ENCODE measurements at places on chromosomes 12 and 14. TPM values are rescaled to one million over a fixed set of nuclear protein-coding genes. Genes with fewer than 3 reads are reported as not detected.
A peak's percentile ranks its signal among the peaks of the same experiment; 100 is the strongest.

GRCh38 chr14:25252793-25253192 lies 202.8 kb upstream of the STXBP6 start:
- no peak overlapping the region for H3K4me3 ChIP-seq
- H3K4me1 ChIP-seq, result no peaks in the 10 kb centered on the region
- H3K36me3 ChIP-seq, result no peaks in the 10 kb centered on the region
- peaks cover 9% of the 10 kb centered on the region for H3K27me3 ChIP-seq
- no peak for DNase-seq

- H3K36me3 ChIP-seq, result peaks cover 22% of the 10 kb centered on the region
- no peaks in the 10 kb centered on the region for H3K27me3 ChIP-seq
- no peak overlapping the region for H3K4me3 ChIP-seq
- no peak overlapping the region for H3K27ac ChIP-seq
- no peak for DNase-seq
Measured at GRCh38 chr14:102342238-102342637, 20.5 kb downstream of the CINP start.

- no peak for DNase-seq
- no peaks in the 10 kb centered on the region for H3K36me3 ChIP-seq
- H3K27ac ChIP-seq, result no peak overlapping the region
- H3K27me3 ChIP-seq, result no peaks in the 10 kb centered on the region
- H3K4me1 ChIP-seq, result no peaks in the 10 kb centered on the region
Measured at GRCh38 chr12:8603856-8604255, 8.8 kb downstream of the AICDA start.

DNA sequence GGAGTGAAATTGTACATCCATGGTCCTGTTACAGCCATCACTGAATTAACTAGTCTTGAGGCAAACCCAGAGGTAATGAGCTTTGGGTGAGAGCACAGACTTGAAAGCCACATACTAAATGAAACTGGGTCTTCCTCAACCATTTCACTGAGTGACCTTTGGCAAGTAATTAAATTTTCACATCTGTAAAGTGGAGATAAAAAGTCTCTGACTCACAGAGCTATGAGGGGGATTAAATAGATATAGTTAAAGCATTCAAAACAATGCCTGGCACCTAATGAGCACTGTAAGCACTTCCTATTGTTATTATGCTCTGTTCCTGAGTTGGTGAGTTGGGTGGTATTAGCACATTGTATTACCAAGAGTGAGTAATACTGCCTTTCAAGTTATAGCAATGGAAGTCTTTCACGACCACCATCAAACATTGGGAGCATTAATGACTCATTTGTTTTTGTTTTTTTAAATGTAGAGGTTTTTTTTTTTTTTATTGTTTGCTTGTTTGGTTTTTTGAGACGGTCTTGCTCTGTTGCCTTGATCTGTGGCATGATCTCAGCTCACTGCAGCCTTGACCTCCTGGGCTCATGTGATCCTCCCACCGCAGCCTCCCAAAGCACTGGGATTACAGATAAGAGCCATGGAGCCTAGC lies 12.5 kb upstream of the STRN3 start:
- H3K27ac ChIP-seq, result no peak overlapping the region
- H3K4me3 ChIP-seq, result no peak overlapping the region
- H3K4me1 ChIP-seq, result no peaks in the 10 kb centered on the region
- peaks cover 6% of the 10 kb centered on the region for H3K36me3 ChIP-seq

GRCh38 chr14:55238019-55238680 lies 33.1 kb upstream of the FBXO34 start:
- H3K36me3 ChIP-seq, result no peaks in the 10 kb centered on the region
- H3K27me3 ChIP-seq, result peaks cover 6% of the 10 kb centered on the region
- no peaks in the 10 kb centered on the region for H3K4me1 ChIP-seq
- H3K27ac ChIP-seq, result no peak overlapping the region
- H3K4me3 ChIP-seq, result no peak overlapping the region

DNA sequence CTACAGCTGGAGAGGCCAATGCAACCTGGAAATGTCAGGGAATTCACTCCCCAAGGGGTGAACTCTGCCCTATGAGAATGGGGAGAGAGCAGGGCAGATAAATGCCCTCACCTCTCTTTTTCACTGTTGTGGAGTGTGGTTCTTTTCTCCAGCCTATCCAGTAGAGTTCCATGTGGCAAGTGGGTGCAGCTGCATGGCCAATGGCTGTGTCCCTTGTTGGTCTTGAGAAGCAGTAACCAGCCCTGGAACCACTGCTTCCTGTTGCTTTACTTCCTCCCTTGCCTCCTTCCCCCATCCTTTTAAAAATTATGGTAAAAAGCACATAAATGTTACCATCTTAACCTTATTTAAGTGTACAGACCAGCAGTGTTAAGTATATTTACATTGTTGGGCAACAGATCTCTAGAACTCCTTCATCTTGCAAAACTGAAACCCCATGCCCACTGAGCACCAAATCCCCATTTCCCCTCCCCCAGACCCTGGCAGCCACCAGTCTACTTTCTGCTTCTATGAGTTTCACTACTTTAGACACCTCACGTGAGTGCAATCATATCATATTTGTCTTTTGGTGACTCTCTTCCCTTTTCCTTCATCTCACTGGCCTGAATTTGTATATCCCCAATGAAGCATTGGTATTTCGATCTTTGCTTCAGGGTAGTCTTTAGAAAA lies 77.0 kb upstream of the GRIP1 start:
- H3K4me3 ChIP-seq, result no peak overlapping the region
- DNase-seq, result no peak
- peaks cover 9% of the 10 kb centered on the region for H3K4me1 ChIP-seq
- no peak overlapping the region for H3K27ac ChIP-seq
- H3K36me3 ChIP-seq, result peaks cover 4% of the 10 kb centered on the region

GRCh38 chr12:22256605-22257004 lies 77.9 kb downstream of the ST8SIA1 start:
- no peaks in the 10 kb centered on the region for H3K36me3 ChIP-seq
- peaks cover 5% of the 10 kb centered on the region for H3K27me3 ChIP-seq
- DNase-seq, result no peak
- H3K4me1 ChIP-seq, result no peaks in the 10 kb centered on the region

GRCh38 chr12:119659289-119659897 lies 8.5 kb upstream of the PRKAB1 start:
- H3K27ac ChIP-seq, result no peak overlapping the region
- H3K36me3 ChIP-seq, result no peaks in the 10 kb centered on the region
- peak; percentile 48 for DNase-seq

- H3K4me1 ChIP-seq, result no peaks in the 10 kb centered on the region
- no peaks in the 10 kb centered on the region for H3K36me3 ChIP-seq
- H3K4me3 ChIP-seq, result no peak overlapping the region
- no peaks in the 10 kb centered on the region for H3K27me3 ChIP-seq
Measured at GRCh38 chr12:80299976-80300375, 144.1 kb upstream of the PTPRQ start.

DNA sequence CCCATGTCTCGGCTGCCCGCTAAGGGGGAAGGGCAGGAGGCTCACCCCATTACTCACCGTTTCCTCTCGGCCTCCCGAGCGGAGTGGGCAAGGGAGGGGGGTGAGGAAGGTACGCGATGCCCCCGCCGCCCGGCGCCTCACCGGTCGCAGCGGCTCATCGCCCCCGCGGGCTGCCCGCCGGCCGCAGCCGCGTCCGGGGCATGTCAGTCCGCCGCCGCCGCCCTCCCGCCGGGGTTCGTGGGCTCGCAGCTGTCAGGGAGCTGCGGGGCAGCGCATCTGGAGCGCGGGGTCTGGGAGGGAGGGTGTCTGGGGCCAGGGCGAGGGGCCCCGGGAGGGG lies 461 bp downstream of the SLC8A3 start:
- no peaks in the 10 kb centered on the region for H3K36me3 ChIP-seq
- H3K4me3 ChIP-seq, result peak overlapping the region; percentile 75
- peak; percentile 4 for DNase-seq
- H3K27me3 ChIP-seq, result peaks cover 22% of the 10 kb centered on the region

DNA sequence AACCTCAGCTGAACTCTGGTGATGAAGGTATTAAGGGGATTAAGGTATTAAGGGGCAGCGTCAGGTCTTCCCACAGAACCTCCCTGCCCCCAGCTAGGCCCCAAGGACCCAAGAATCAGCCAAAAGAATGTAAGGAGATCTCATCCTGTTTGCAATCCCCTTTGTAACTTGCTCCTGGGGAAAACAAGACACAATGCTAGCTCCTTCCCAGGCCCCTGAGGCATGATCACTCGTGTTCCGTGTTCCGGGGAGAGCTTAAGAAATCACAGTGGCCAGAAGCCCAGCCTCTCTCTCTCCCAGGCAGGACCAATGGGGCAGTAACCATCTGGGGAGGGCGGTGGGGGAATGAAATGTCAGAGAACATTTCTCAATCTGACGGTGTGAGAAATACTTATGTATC lies 33.2 kb downstream of the PIGH start:
- no peak overlapping the region for H3K27ac ChIP-seq
- no peaks in the 10 kb centered on the region for H3K36me3 ChIP-seq
- no peak overlapping the region for H3K4me3 ChIP-seq
- H3K27me3 ChIP-seq, result peaks cover 2% of the 10 kb centered on the region
- no peak for DNase-seq

DNA sequence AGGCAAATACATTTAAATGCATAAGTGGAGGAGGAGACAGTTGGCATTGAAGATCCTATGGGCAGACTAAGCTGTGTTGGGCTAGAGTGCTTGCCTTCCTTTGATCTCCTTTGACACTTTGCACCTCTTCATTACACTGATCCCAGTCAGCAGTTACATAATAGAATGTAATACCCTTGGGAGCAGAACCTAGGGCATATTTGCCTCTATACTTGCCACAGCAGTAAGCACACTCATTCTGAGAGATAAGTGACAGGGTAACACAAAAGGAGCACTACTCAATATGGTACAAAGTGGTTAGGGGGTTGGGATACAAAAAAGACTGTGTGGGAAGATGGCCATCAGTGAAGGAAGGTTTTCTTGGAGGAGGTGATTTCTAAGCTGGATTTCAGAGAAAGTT lies 9.0 kb downstream of the MARS1 start:
- H3K36me3 ChIP-seq, result peaks cover 26% of the 10 kb centered on the region
- no peak overlapping the region for H3K27ac ChIP-seq
- H3K4me3 ChIP-seq, result no peak overlapping the region

GRCh38 chr12:68231229-68231628 lies 5.6 kb upstream of the IL26 start:
- no peak for DNase-seq
- peaks cover 9% of the 10 kb centered on the region for H3K4me1 ChIP-seq
- H3K36me3 ChIP-seq, result no peaks in the 10 kb centered on the region
- H3K27me3 ChIP-seq, result peaks cover 3% of the 10 kb centered on the region
- H3K27ac ChIP-seq, result no peak overlapping the region
- no peak overlapping the region for H3K4me3 ChIP-seq

DNA sequence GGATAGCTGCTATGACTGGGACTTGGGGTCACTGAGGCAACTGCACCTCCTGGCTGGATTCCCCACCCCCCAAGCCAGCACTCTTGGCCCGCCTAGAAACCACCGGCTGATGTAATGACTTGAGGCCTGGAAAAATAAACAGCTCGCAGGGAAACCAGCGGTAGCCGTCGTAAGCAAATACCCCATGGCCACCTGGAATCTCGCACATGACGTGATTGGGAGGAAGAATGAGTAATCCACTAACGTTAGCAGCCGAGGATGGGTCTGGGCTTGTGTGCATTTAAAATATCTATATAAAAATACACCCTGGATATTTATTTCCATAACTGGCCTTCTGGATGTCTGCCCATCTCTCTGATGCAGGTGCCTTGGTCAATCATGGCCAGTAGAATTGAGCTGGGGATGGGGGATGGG lies 120.1 kb downstream of the SMOC1 start:
- no peaks in the 10 kb centered on the region for H3K27me3 ChIP-seq
- H3K27ac ChIP-seq, result no peak overlapping the region
- no peaks in the 10 kb centered on the region for H3K4me1 ChIP-seq
- no peak for DNase-seq

DNA sequence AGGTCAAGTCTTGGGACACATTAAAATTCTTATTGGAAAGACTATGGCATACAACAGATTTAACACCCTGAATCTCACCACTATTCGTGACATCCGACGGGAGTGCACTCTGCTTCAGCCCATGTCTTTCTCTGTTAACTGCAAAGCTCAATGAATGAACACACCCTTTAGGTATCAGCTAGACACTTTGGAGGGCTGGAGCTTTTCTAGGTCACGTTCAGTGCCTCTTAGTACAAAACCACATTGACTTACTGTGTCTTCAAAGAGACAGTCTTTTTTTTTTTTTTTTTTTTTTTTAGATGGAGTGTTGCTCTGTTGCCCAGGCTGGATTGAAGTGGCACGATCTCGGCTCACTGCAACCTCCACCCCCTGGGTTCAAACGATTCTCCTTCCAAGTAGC lies 80.6 kb downstream of the GLT1D1 start:
- peak overlapping the region; percentile 45 for H3K27ac ChIP-seq
- no peak overlapping the region for H3K4me3 ChIP-seq
- no peaks in the 10 kb centered on the region for H3K4me1 ChIP-seq

DNA sequence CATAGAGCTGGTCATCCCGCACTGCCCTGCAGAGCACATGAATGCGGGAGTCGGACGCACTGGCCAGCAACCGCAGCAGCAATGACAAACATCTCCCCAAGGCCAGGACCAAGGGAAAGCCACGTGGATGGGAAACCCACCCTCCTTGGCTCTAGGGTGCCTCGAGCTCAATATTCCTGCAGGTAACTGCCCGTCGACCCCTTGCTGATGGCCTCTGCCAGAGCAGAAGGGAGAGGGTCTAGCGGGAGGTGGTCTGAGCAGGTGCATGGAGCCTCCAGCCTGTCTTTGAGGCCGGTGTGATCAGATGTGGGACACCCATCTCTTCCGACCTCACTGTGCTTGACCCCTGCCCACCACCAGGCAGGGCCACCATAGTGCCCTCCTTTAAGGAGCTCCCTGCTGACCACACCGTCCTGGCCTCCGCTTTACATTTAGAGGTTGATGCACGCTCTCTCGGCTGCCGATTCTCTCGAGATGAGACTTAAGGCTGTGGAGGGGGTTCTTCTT lies 89.7 kb downstream of the PIWIL1 start:
- no peak overlapping the region for H3K4me3 ChIP-seq
- no peaks in the 10 kb centered on the region for H3K27me3 ChIP-seq

The CCDC85C gene
- 0.35 TPM for polyA plus RNA-seq

The GPR137C gene
- not detected for polyA plus RNA-seq

The TMEM132C gene
- 0.24 TPM for polyA plus RNA-seq

The ANG gene
- polyA plus RNA-seq, result not detected

The P2RX2 gene
- not detected for polyA plus RNA-seq

The SPTB gene
- polyA plus RNA-seq, result not detected
